ENCODE measurements at places on chromosomes 13 and 19. TPM values are rescaled to one million over a fixed set of nuclear protein-coding genes. Genes with fewer than 3 reads are reported as not detected.

- H3K27ac ChIP-seq: no peak overlapping the region
- no peak for DNase-seq
- H3K4me3 ChIP-seq: no peak overlapping the region
- no peaks in the 10 kb centered on the region for H3K27me3 ChIP-seq
Observed at GRCh38 chr13:112558696-112559418, 29.1 kb downstream of the TUBGCP3 start.

- H3K4me3 ChIP-seq: peak overlapping the region; percentile 47
- H3K4me1 ChIP-seq: peaks cover 42% of the 10 kb centered on the region
- peak; percentile 90 for DNase-seq
- H3K27me3 ChIP-seq: peaks cover 17% of the 10 kb centered on the region
Observed at GRCh38 chr19:1239796-1240737, 1.5 kb upstream of the ATP5F1D start.

- H3K27ac ChIP-seq: peak overlapping the region; percentile 90
- H3K4me1 ChIP-seq: peaks cover 38% of the 10 kb centered on the region
- no peaks in the 10 kb centered on the region for H3K27me3 ChIP-seq
- peak; percentile 87 for DNase-seq
Observed at GRCh38 chr19:14381689-14382474, 638 bp downstream of the ADGRE5 start.

DNA sequence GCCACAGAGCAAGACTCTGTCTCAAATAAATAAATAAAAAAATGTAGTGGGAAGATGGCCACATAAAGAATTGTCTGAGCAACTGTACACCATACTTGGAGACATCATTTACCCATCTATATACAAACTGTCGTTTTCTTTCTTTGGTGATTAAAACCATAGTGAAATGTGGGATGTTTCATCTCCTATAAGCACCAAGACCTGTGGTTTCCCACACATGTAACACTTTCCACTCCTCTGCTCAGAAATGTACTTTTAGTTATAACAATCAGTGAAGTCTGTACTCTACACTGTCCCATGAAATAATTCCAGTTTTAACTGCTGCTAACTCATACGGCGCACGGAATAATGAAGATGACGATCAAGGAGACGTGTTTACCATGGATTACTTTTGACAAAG lies 18.3 kb downstream of the PDCD5 start:
- peaks cover 8% of the 10 kb centered on the region for H3K4me1 ChIP-seq
- peaks cover 49% of the 10 kb centered on the region for H3K36me3 ChIP-seq
- no peak for DNase-seq
- H3K4me3 ChIP-seq: no peak overlapping the region
- H3K27ac ChIP-seq: no peak overlapping the region

DNA sequence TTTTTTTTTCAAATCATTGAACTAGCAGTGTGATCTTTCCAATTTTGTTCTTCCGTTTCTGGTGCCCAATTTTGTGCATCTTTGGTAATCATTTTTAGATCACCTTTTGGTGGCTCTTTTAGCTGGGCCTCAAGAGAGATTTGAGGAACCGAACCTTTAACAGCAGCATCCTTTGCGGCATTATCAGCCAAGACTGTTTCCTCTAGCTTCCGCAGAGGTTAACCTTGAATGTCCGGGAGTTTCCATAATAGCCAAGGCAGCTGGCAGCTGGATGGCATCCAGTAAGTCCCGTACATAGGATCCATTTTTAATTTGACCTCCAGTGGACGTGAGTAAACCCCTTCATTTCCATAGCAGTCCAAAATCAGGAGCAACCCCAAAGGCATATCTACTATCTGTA lies 9.6 kb downstream of the IRGC start:
- H3K36me3 ChIP-seq: peaks cover 21% of the 10 kb centered on the region
- H3K27me3 ChIP-seq: no peaks in the 10 kb centered on the region
- H3K27ac ChIP-seq: no peak overlapping the region
- no peak for DNase-seq

- H3K27ac ChIP-seq: no peak overlapping the region
- H3K36me3 ChIP-seq: peaks cover 5% of the 10 kb centered on the region
- H3K27me3 ChIP-seq: no peaks in the 10 kb centered on the region
- DNase-seq: no peak
Observed at GRCh38 chr19:47691782-47692181, 21.4 kb upstream of the EHD2 start.

GRCh38 chr19:55495646-55496349 lies 7.6 kb downstream of the SSC5D start:
- no peak overlapping the region for H3K27ac ChIP-seq
- H3K36me3 ChIP-seq: no peaks in the 10 kb centered on the region
- no peak overlapping the region for H3K4me3 ChIP-seq
- H3K4me1 ChIP-seq: peaks cover 3% of the 10 kb centered on the region

DNA sequence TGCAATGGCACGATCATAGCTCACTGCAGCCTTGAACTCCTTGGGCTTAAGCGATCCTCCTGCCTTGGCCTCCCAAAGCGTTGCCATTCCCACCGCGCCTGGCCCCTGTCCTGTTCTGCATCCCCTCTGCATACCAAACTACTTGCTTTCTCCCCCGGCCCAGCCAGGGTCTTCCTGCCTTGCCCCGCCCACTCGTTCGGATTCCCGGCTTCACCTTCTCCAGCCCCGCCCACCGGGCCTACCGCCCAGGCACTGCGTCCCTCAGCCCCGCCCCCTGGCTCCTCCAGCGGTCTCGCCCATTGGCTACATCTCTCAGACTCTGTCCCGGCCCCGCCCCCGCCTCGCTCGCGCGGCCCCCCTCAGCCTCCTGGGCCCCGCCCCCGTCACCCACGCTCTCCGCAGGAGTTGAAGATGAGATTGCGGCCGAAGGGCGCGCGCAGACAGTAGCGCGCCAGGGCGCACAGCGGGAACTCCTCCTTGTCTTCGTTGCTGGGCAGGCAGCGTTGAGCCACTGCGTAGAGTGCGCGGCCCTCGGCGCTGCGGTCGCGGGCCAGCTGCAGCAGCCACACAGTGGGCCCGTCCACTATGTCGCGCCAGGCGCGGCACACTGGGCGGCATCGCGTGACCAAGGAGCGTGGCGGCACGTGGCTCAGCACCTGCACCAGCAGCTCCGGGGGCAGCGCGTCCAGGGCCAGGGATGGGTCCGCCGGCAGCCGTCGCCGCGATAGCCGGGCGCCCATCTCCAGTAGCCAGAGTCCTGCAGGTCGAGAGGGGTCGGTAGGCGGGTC lies 19.0 kb downstream of the MRPS12 start:
- no peaks in the 10 kb centered on the region for H3K36me3 ChIP-seq
- H3K27me3 ChIP-seq: peaks cover 27% of the 10 kb centered on the region
- DNase-seq: peak; percentile 80
- peak overlapping the region; percentile 24 for H3K4me3 ChIP-seq
- H3K4me1 ChIP-seq: peaks cover 15% of the 10 kb centered on the region
- peak overlapping the region; percentile 16 for H3K27ac ChIP-seq

DNA sequence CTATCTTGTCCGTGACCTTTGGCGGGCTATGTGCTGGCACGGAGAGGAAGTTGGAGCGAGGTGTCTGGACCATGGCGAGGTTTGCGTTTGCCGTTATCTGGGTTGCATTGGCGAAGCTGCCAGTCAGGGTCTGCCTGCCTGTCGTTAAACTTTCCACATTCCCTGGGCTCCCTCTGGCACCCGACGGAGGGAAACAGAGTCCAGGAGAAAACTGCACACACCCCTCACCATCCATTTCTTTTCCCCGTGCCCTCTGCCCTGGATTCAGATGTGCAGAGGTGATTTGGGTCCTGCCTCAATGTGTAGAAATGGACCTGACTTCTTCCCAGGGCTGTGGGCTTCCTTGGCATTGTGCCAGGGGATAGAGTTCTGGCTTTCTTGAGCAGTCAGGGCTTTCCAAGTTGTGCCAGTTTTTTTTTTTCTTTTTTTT lies 142.4 kb downstream of the URI1 start:
- peaks cover 2% of the 10 kb centered on the region for H3K4me1 ChIP-seq
- DNase-seq: no peak
- no peak overlapping the region for H3K27ac ChIP-seq
- no peak overlapping the region for H3K4me3 ChIP-seq
- no peaks in the 10 kb centered on the region for H3K27me3 ChIP-seq

DNA sequence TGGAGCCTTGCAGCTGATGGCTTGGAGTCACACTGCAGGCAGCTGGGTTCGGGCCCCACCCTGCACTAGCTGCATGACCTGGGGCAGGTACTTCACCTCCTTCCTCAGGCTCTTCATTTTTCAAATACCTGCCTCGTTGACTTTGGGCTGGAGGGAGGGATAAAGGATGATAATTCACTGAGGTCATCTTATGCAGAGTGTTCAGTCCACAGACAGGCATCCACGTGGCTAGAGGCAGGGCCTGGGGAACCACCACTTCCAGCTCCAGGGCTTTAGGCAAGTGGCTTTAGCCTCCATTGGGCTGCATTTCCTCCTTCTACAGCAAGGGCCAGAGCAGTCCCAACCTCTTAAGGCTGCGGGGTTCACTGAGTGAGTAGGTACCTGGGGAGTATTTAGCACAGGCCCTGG lies 84.8 kb downstream of the SIPA1L3 start:
- H3K4me3 ChIP-seq: no peak overlapping the region
- H3K27ac ChIP-seq: no peak overlapping the region
- H3K27me3 ChIP-seq: no peaks in the 10 kb centered on the region
- H3K36me3 ChIP-seq: no peaks in the 10 kb centered on the region

GRCh38 chr19:10209315-10209714 lies 14.6 kb upstream of the DNMT1 start:
- H3K27me3 ChIP-seq: no peaks in the 10 kb centered on the region
- no peak overlapping the region for H3K27ac ChIP-seq
- H3K36me3 ChIP-seq: peaks cover 3% of the 10 kb centered on the region
- H3K4me3 ChIP-seq: no peak overlapping the region
- H3K4me1 ChIP-seq: no peaks in the 10 kb centered on the region

GRCh38 chr19:1094655-1094977 lies 559 bp downstream of the POLR2E start:
- peaks cover 35% of the 10 kb centered on the region for H3K36me3 ChIP-seq
- peak overlapping the region; percentile 64 for H3K27ac ChIP-seq
- no peak for DNase-seq

DNA sequence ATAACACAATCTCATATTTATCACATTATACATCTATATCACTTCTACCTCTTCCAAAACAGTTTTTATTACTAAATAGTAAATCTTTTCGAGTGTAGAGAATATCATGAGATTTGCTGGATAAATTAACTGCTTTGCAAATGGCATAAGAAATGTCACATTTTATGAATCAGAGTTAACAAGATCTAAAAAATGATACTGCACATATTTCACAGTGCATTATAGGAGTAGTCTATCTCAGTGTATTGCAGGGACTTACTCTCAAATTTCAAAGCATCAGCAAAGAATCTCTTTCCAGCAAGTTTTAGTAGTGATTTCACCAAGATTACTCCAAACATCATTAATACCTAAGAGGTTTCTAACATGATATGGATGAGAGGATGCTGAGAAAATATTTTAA lies 687.1 kb upstream of the SLITRK1 start:
- no peaks in the 10 kb centered on the region for H3K27me3 ChIP-seq
- H3K4me3 ChIP-seq: no peak overlapping the region
- no peak overlapping the region for H3K27ac ChIP-seq
- no peak for DNase-seq
- no peaks in the 10 kb centered on the region for H3K4me1 ChIP-seq
- no peaks in the 10 kb centered on the region for H3K36me3 ChIP-seq

DNA sequence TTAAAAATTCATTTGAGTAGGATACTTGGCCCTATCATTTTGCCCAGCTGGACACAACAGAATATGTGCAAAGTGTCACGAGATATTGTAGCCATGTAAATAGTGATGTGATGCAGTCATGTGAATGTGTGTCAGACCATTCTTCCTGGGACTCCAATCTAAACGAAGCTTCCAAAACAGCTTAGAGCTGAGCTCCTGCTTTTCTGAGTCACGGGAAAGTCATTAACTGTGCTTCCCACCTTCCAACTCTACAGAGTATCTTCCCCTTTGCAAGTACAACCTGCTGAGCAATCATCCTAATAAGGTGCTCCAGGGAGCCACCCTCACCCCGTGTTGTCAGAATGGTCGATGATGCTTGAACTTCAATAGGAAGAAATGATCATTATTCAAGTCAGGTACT lies 294.7 kb downstream of the MYO16 start:
- no peak overlapping the region for H3K4me3 ChIP-seq
- no peak overlapping the region for H3K27ac ChIP-seq
- no peak for DNase-seq
- no peaks in the 10 kb centered on the region for H3K36me3 ChIP-seq

DNA sequence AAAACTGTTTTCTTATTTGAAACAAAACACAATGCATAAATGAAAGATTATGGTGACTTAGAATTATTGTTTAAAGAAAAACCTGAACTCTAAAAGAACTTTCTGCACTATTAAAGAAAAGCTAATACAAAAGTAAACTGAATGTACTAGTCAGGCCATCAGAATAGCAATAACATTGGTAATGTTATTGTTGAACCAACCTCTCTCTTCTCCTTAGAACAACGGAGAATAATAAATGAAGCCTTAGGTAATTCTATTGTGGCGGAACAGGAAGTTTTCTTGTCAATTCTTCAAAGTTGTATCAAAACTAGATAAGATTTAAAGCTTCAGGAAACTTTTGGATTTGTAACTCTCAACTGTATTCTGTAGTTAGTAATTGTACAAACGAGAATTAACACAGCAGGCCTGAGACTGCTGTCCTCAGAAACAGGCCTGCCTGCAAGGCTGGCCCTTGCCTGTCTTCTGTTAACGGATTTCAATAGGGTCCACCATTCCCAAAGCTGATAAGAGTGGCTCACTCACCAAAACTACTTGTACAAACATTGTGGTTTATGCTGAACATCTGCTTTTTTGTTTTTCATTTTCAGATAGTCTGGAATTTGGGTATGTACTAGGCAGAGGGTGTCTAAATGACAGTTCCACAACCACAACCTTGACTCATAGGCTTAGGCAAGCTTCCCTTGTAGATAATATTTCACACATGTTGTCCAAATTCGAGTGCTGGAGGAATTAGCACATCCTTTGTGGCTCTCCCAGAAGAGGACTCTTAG lies 825.8 kb downstream of the GPC5 start:
- no peaks in the 10 kb centered on the region for H3K36me3 ChIP-seq
- H3K27me3 ChIP-seq: no peaks in the 10 kb centered on the region
- no peaks in the 10 kb centered on the region for H3K4me1 ChIP-seq
- DNase-seq: no peak
- no peak overlapping the region for H3K4me3 ChIP-seq
- no peak overlapping the region for H3K27ac ChIP-seq

DNA sequence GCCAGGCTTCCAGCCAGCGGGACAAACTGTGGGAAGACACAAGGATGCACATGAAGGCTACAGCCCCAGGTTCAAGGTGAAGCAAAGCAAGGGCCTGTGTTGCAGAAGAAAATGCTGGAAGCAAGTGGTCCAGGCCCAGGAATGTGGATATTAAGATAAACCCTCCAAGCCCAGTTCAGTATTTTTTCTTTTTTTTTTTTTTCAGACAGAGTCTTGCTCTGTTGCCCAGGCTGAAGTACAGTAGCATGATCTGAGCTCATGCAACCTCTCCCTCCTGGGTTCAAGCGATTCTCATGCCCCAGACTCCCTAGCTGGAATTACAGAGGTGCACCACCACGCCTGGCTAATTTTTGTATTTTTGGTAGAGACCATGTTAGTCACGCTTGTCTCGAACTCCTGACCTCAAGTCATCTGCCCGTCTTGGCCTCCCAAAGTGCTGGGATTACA lies 4.4 kb downstream of the PRDX2 start:
- no peak for DNase-seq
- H3K36me3 ChIP-seq: peaks cover 36% of the 10 kb centered on the region
- H3K4me1 ChIP-seq: peaks cover 44% of the 10 kb centered on the region
- H3K27me3 ChIP-seq: no peaks in the 10 kb centered on the region
- H3K27ac ChIP-seq: no peak overlapping the region

Gene CBLC
- not detected for total RNA-seq

Gene URAD
- not detected for total RNA-seq

Gene ZNF813
- 3.9 TPM for total RNA-seq

Gene CYP2A13
- not detected for total RNA-seq

Gene ZNF135
- not detected for total RNA-seq

Gene ZNF443
- total RNA-seq: 4.9 TPM

Gene GJB2
- total RNA-seq: 5.8 TPM

Gene SOX1
- total RNA-seq: not detected

Gene TEX30
- total RNA-seq: 35.0 TPM

Gene ZNF497
- 1.2 TPM for total RNA-seq

Data from activated CD4-positive, alpha-beta memory T cell treated with anti-CD3 and anti-CD28 coated beads, Interleukin-2, amount 10 ng/mL, durations not matched to agents 7 days and 5 days (primary cell).